ENCODE measurements at places on chromosomes 6 and 20.

DNA sequence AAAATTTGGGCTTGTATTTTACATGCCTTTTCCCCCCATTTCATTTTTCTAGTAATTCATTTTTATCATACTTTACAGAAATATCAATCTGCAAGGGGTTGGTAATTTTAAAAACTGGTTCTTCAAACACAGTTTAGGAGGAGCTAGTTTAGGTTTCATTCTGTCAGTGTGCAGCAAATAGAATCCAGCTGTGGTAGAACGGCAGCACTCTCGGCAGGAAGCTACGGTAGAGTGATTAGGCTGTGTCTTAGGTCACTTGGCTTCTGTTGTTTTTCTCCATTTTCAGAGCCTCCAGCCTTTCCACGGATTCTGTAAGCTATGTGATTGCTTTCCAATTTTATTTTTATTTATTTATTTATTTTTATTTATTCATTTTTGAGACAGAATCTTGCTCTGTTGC lies 32.7 kb downstream of the TLDC2 start:
- no peak for DNase-seq

DNA sequence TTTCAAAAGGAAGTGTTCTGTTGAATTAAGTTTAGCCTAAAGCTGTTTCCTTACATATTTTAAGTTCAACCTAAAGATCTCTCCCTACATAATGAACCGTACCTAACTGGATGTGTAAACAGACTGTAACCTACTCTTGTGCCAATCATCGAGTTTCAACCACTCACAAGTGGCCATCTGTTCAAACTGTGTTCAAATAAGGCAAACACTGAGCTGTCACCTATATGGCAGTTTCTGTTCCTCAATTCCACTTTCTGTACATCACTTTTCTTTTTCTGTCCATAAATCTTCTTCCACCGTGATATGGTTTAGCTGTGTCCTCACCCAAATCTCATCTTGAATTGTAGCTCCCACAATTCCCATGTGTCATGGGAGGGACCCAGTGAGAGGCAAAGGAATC lies 428.6 kb downstream of the HACE1 start:
- DNase-seq, result no peak

DNA sequence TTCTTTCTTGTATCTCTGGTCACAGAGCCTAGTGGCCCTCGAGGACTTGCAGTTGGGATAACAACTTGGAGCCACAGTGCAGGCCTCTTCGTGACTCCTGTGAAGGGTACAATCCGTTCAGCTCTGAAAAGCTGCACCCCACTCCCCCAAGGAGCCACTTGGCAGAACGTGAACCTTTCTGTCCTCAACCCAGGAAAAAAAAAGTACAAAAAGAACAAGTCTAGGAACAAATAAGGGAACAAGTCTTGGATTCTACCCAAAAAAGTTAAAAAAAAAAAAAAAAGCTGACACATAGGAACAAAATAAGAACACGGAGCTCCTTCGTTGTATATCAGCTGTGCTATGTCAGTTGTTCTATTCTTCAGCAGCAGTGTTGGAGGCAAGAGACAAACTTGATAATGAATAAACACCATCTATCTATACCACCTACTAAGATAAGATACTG lies 77.9 kb upstream of the TULP1 start:
- DNase-seq, result no peak

- DNase-seq, result no peak
Observed at GRCh38 chr20:25061103-25061799, 3.3 kb upstream of the ACSS1 start.

DNA sequence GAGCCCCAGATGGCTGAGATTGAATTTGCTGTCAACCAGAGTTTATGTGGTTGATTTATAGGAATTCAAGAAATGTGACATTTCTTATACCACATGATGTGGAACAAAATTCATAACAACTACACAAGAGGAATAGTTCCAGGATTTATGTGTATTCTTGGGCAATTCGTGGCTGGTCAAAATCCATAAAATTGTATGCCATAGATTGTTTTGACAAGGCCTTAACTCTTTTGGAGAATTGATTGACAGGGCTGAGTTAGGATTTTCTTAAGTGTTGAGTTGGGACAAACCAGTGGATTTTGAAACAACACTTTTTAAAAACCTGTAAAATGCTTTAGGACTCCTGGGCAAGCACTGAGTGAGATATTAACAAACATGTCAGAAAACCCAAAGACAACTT lies 19.4 kb upstream of the SLC2A12 start:
- DNase-seq, result no peak

Data from GM04503 (cell line).